ENCODE measurements at places on chromosomes 7 and 10.

DNA sequence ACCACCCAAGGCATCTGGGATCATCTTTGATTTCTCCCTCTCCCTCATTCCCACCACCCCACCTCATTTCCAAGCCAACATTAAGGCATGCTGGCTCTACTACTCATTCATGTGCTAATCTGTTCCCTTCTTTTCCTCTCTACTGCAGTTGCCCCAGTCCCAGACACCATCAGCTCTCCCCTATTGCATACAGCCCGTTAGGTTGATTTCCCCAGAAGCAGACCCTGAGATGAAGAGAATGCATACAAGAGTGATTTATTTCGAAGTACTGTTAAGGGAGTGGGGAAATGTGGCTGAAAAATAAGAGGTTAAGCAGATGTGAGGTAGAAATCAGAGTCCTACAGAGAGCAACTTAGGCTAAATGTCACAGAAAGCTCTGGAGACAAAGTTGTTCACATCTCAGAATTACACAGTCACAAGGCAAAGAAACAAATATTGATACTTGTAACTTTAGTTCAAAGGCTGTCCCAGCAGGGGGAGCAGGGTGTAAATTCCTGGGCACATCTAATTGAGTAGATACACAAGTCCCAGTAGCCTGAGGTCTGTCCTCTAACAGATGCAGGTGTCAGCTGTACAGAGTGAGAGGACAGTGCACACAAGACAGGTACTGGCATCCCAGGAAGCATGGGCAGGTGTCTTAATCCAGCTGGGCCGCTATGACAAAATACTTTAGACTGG lies 20.9 kb downstream of the AKR1D1 start:
- DNase-seq = no peak

DNA sequence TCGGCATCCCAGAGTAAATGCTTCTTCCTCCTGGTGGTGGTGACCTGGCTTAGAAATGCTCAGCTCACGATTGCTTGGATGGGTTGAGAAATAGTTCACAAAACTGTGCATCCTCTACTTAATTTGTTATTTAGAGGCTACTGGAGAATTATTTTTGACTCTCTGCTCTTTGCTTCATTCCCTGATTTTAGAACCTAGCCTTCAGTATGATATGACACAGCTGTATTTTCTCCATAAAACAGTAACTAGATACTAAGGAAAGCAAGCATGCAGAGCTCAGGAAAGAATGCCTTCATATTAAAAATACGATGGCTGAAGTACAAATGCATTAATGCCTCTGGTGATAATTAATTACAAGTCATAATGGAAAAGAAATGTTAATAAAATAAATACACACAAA lies 602.0 kb upstream of the COBL start:
- DNase-seq = no peak

GRCh38 chr10:102241444-102242117 lies at the start of gene PITX3:
TSS of gene PITX3 (minus strand) at chr10:102241512. CDS start at chr10:102232080, 9,432 bp downstream.
- DNase-seq = peak; percentile 77

DNA sequence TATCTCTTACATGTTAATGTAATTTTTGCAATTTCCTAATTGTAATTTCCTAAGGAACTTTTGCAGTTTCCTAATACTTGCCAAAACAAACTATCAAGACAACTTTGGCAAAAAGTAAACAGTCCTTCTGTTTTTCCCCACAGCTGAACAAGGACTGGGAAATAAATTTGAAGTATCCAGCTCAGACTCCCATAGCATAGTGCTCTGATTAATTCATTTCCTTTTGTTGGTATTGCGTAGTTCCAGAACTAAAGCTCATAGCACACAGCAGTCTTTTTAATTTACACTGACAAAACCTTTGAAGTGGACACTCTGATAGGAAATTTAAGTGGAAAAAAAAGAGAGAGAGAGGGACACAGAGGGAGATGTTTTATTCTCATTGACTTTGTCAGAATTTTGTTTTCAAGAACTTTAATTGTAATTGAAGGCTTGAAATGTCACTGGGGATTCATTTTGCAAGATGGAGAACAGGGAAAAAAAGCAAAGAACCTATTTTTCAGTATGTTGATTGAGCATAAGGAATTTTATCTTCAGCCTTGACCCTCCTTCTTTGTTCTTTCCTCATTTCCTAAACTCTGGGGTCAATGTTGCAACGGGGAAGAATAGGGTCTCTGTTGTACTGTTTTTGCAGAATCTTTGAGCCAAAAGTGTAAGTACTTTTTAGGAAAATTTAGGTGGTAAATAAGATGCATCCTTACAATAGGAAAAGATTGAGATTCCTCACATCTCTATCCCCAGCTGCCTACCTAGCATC lies 232.2 kb upstream of the NPSR1 start:
- no peak for DNase-seq

GRCh38 chr10:6056411-6057135 lies 5.6 kb downstream of the IL2RA start:
- DNase-seq = no peak

GRCh38 chr7:116213361-116214130 lies 3.2 kb downstream of the TES start:
- DNase-seq = no peak

DNA sequence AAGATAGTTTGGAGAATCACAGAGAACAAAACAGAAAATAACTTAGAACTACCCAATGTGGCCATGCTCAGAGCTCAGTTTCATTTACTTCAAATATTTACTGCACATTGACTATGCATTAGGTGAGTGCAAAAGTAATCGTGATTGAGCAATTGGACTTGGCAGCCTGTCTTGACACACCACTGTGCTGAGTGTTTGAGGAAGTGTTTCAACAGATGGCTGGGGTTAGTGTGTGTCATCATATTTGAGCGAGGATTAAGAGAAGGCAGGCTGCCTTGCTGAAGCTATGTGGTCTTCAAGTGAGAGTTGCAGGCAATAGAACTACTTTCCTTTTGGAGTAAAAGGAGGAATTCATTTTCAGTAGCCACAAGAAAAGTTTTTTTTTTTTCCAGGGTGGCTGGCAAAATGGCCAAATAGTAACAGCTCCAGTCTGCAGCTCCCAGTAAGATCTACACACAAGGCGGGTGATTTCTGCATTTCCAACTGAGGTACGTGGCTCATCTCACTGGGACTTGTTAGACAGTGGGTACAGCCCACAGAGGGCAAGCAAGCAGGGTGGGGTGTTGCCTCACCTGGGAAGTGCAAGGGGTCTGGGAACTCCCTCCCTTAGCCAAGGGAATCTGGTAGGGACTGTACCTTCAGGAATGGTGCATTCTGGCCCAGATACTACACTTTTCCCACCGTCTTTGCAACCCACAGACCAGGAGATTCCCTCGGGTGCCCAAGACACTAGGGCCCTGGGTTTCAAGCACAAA lies 37.6 kb downstream of the AKR1C4 start:
- DNase-seq = no peak

DNA sequence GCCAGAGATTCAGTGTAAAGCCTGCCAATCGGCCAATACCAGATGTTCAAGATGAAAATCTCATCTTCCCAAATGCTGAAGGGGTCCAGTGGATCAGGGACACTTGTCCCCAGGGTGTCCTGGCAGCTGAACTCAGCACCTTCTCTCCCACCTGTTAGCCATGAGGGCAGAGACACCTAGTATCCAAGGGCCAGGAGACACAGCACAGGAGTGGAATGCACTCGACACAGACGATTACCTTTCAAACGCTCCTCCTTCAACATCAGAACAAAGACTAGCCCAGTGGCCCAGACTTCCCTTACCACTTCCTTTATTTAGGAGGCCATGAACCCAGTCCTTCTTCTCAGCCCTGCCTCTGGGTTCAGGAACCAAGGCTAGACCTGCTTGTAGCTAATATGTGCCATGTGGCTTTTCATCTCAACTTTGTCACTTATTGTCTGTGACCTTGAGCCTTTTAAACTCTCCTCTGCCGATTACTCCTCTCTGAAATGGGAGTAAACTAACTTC lies 180.3 kb upstream of the PLXNA4 start:
- DNase-seq = no peak

DNA sequence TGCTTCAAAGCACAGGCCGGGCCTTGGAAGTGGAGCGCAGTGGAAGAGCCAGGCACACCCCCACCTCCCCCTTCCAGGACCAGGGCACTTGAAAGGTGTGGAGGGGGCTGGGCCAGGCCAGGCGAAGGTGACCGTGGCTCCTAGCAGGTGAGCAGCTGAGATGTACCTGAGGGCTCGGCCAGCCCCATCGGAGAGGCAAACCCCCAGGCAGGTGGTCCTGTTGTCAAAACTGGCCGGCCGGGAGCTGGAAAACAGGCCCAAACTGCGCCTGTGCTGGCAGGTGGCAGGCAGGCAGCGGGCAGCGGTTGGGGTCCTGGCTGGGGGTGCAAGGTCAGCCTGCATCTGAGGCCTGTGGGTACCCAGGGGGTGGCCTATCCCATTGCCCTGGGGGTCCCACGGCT lies 96.4 kb upstream of the DNAAF5 start:
- DNase-seq = no peak

DNA sequence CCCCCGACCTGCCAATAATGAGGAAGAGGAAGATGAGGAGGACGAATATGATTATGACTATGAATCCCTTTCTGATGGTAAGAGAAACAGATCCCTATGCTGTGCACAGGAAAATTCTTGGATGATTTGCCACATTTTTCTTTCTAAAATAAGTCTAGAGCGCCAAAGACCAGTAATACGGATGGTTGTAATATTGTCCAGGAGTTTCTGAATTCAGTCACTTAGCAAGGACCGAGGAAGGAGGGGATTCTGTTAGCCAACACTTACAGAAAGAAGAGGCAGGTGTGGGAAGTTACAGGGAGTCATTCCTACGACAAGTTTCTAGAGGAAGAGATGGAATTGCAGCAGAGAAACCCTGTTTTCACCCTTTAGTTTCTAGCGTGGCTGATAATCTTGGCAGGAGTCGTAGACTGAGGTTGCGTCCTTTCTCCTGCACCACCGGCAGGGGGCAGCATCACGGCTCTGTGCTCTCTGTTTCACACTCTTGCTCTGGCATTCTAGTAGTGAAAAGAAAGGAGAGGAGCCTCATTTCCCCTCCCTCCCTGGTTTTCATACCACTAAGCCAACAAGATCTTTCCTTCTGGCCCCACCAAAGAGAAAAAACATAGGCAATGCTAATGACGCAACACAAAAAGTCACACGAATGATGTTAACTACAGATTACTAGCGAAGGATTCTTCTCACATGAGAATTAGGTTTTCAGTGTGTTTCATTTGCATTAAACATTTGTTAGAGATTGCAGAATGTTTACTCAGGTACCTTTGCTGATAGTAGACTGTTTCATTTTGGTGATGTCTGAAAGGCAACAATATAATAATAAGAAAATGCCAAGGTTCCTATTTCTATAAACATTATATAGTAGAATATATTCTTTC lies 82.7 kb downstream of the NOC3L start:
- peak; percentile 9 for DNase-seq

DNA sequence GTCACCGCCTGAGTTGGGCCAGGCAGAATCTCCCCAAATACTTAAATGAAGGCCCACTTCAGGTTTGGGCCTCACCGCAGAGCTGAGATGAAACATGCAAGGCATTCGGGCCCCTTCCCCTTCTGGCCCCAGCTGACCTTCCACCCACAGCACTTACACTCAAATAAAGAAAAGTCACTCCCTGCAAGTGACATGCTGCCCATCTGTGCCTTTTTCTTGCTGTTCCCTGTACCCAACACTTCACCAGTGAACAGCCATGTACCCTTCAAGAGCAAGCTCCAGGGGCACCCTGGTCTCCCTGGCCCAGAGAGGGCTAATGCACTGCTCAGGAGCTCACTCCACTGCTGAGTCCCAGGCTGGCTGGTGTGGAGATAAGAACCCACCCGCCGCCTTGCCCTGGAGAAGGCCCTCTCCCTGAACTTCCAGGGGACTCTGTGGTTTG lies 40.7 kb downstream of the ZCCHC24 start:
- no peak for DNase-seq

GRCh38 chr10:7428673-7429350 lies 18.0 kb upstream of the SFMBT2 start:
- DNase-seq = no peak

DNA sequence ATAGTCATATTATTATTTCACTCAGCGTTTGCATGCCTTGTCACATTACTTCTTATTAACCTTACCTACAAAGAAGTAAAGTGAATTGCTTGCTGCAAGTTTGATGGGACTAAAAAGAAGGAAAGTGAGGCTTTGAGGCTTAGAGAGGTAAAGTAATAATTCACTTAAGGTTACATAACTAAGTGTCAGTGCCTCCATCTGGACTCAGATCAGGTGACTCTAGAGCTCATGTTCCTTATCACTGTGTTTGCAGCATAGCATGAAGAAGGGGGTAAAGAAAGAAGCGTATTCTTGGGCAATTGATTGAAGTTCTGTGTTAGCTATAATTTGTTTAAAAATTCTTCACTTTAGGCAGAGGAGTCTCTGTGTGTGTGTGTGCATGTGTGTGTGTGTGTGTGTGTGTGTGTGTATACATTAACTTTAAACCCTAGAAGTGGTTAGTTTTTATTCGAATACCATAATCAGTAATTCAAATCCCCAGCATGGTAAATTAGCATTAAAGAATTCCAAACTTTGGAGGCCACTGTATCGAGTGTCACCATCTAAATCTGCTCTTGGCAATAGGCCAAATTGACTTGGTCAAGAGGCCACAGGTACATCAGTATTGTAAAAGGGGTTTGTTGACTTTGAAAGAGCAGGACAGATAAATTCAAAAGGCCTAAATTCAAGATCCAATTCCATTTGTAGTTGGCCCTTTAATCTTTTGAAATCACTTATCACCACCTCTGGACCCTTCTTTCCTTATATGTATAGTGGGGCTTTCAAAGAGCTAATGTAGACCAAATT lies 2.2 kb upstream of the PON3 start:
- DNase-seq = no peak

GRCh38 chr7:158068853-158069252 lies 518.8 kb downstream of the PTPRN2 start:
- DNase-seq = no peak

GRCh38 chr7:47202146-47202783 lies 379.6 kb downstream of the TNS3 start:
- no peak for DNase-seq

DNA sequence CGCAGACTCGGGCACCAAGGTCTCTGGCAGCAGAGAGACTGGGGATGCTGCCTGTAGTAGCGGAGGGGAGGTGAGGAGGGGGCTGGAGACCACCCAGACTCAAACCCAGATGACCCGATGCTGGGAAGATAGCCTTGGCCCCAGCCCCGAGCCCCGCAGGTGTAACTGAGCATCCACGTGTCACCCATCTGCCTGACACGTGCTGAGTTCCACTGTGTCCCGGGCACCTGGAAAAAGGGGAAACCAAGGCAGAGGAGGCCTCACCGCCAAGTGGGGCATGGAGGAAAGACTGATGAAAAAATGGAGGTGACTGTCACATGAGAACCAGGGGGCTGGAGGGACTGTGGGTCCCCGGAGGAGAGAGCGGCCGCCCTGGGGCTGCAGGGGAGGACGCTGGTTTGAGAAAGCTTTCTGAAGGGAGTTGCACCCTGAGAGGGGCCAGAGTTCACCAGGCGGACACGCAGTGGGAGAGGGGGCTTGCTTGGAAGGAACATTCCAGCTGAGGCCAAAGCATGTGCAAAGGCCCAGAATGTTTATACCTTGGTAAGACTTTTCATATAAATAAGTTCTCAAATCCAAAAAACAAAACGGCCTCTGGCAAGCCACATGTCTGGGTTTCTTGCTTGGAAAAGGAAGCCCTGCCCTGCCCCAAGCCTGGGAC lies 27.4 kb upstream of the ELN start:
- DNase-seq = no peak

GRCh38 chr7:120628251-120628650 lies 229.7 kb downstream of the TSPAN12 start:
- DNase-seq = no peak

Measured in stimulated activated CD8-positive, alpha-beta memory T cell treated with anti-CD3 and anti-CD28 coated beads, Interleukin-15, amount 100 ng/mL, for 4 hours (primary cell).